ENCODE measurements at places on chromosomes 1 and 21. TPM values are rescaled to one million over a fixed set of nuclear protein-coding genes. Genes with fewer than 3 reads are reported as not detected.

Gene TNFRSF18
- total RNA-seq: not detected

- no peak overlapping the region for H3K4me3 ChIP-seq
- H3K4me1 ChIP-seq: peaks cover 13% of the 10 kb centered on the region
- H3K27me3 ChIP-seq: no peaks in the 10 kb centered on the region
- H3K36me3 ChIP-seq: no peaks in the 10 kb centered on the region
These were observed 37.3 kb downstream of the CHAF1B start for GRCh38 chr21:36422279-36423098.

Gene LPAR3
- 17.3 TPM for total RNA-seq

Gene SPRR2A
- total RNA-seq: not detected

Gene BRINP2
- total RNA-seq: 0.22 TPM

DNA sequence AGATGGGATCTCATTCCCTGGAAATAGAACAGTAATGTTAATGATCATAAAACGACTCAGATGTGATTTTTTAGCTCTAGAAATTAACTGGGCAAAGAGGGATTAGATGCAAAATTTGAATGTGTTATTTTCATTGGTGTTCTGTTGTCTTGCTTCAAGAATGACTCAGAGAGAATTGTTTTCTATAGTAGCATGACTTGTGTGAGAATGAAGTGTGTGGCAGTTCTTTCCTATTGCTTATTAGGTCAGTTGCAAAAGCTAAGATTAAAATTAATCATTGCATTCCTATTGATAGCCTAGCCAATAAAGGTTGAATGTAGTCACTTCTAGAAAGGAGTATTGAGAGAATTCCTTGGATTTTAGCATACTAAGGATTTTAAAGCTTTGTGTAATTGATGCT, 22.9 kb downstream of the SPEN start:
- no peaks in the 10 kb centered on the region for H3K36me3 ChIP-seq
- H3K4me3 ChIP-seq: no peak overlapping the region
- no peak overlapping the region for H3K27ac ChIP-seq
- H3K27me3 ChIP-seq: no peaks in the 10 kb centered on the region
- DNase-seq: no peak
